ENCODE measurements at places on chromosomes 16 and 17.
A peak's percentile ranks its signal among the peaks of the same experiment; 100 is the strongest.

DNA sequence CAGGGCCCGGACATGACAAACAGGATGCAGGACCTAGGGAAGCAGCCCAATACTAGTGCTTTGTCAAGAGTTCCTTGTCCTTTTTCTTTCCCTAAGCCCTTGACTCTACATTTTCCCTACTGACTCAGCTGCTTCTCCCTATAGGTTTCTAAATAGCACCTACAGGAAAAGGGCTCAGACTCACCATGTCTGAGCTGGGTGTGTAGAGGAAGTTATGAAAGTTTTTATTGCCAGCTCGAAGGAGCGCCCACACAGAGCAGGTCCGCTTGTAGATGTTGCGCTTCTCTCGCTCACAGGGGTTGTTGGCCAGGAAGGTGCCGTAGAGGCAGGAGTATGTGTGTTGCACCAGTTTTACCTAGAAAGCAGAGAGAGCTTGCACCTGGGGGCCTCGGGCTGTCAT lies 10.6 kb downstream of the MTMR4 start:
- no peak for DNase-seq

- peak; percentile 81 for DNase-seq
Observed at GRCh38 chr17:48048384-48049126, 396 bp downstream of the NFE2L1 start.

DNA sequence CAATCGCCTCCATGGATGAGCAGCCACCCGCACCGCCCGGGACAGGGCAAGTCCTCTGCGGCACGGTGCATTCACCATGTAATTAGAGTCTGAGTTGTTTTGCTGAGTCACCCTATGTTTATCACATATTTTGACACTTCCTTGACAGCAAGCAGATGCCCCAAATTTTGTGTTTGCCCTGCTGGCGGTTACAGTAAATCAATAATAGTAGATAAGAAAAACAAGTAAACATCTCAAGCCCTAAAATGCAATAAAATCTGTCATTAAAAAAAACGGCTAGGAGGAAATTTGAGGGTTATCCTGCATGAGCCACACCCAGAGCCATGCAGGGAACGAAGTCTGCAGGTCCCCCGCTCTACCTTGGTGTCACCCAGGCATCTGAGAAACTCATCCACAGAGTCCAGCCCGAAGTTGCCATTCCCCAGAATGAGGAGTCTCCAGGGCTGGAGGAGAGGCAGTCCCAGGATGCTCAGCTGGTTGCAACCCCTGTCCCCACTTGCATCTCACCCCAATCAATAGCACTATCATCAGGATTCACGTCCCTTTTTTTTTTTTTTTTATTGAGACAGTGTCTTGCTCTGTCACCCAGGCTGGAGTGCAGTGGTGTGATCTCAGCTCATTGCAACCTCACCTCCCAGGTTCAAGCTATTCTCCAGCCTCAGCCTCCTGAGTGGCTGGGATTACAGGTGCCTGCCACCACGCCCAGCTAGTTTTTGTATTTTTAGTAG lies 16.5 kb upstream of the ST6GALNAC1 start:
- no peak for DNase-seq

GRCh38 chr16:65658787-65659220 lies 536.9 kb upstream of the CDH11 start:
- no peak for DNase-seq

GRCh38 chr17:2267354-2267753 lies 36.2 kb downstream of the SMG6 start:
- DNase-seq: no peak

- DNase-seq: no peak
Observed at GRCh38 chr16:64394061-64394460, 727.8 kb downstream of the CDH11 start.

GRCh38 chr16:56600398-56600999 lies 7.9 kb upstream of the MT2A start:
- no peak for DNase-seq

GRCh38 chr16:11350519-11350918 lies 5.3 kb downstream of the RMI2 start:
- DNase-seq: no peak

DNA sequence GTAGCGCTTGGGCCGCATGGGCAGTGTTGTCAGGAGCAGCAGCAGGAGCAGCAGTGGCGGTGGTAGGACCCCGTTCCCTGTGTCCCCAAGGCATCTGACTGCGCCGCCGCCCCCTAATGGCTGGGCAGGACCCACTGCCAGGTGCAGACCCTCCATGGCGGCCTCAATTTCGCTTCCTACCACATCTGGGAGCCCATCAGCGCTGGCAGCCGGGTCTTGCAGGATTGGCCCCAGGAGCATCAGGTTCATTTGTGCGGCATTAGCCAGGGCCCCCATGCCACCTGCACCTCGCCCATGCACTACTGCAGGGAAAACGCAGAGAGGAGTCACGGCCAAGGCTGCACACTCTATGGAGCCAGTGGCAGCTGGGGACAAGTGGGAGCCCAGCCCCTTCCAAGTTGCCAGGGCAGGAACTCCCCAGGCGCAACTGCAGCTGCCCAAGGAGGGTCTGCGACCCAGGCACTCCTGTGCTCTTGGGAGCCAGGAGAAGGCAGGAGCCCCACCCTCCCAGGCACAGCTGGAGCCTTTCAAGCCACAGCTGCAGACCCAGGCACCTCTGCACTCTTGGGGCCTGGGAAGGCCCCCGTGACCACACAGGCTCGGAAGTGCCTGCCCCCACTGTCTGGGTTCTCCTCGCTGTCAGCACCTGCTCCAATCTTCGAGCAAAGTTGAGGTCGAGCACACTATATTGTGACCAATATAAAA lies 594.2 kb downstream of the KCNJ18 start:
- no peak for DNase-seq

GRCh38 chr16:4317532-4318450 lies 1.9 kb downstream of the GLIS2 start:
- DNase-seq: no peak

DNA sequence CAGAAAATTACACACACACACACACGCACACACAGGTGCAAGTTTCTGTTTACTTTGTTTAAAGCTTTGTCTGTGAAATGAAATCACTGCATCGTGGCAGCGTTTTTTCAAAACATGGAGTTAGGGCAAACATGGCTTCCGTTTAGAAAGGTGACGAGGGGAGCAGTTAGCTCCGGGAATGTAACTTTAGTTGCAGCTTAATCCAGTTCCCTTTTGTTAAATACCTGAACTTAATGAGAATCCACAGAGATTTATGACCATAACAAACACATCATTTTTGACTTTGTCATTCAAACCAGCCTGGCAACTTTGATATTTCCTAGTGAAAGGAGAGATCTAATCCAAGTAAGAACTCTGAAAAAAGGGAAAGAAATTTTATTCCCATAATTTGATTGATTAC lies 12.1 kb downstream of the HS3ST3A1 start:
- DNase-seq: no peak

- no peak for DNase-seq
Observed at GRCh38 chr17:6096201-6097004, 26.2 kb downstream of the WSCD1 start.

GRCh38 chr17:29597361-29598172 lies 4.6 kb downstream of the ANKRD13B start:
- no peak for DNase-seq

DNA sequence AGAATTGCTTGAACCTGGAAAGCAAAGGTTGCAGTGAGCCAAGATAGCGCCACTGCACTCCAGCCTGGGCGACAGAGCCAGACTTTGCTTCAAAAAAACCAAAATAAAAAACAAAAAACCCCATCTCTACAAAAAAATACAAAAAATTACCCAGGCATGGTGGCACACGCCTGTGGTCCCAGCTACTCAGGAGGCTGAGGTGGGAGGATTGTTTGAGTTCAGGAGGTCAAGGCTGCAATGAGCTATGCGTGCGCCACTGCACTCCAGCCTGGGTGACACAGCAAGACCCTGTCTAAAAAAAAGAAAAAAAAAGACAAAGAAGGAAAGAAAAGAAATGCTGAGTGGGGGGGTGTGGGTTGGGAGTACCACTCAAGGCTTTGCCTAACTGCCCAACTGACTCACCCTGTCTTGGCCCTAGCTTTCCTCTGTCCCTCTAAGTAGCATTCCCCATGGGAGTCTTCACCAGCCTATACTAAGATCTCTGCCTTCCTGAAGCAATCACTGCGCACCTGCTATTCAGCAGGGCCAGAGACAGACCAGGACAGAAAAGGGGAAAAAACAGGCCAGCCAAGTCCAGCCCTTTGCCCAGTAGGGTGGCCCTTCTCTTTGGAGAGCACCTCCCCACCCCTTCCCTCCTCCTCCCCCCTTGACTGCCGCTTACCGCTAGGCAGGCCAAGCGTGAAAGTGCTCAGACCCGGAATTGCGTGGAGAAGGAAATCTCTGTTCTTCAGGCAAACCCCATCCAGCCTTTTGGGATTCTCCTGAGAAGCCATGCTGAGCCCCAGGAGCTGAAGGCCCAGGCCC lies 45.8 kb downstream of the RTN4RL1 start:
- DNase-seq: no peak

GRCh38 chr16:81077076-81077940 lies at the start of gene C16orf46:
C16orf46 (minus strand) TSS chr16:81077238; CDS start chr16:81063955, 13,283 bp downstream.
- DNase-seq: peak; percentile 82

DNA sequence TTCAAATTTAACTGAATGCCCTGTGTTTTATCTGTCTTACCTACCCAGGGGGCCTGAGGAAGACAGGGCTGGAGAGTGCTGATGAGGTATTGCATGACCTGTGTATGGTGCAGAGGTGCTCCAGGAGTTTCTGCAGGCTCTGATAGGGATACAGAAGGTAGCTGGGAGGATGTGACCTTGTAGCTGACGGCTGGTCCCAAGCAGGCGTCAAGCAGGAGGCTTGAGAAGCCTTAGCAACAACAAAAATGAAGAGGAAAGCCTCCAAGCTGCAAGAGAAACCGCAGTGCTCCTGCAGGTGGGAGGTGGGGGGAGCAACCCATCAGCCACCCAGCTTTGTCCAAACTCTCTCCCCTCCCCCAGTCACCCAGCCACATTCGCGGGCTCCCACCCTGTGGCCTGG lies 40.4 kb downstream of the LAT start:
- no peak for DNase-seq

GRCh38 chr17:1533661-1534325 lies 17.4 kb upstream of the INPP5K start:
- DNase-seq: no peak

GRCh38 chr16:48385253-48386150 lies at the start of gene SIAH1:
SIAH1 (minus strand) TSS chr16:48385413; CDS start chr16:48362428, 22,985 bp downstream.
- no peak for DNase-seq

GRCh38 chr17:39341541-39341940 lies 59.9 kb downstream of the FBXL20 start:
- no peak for DNase-seq

DNA sequence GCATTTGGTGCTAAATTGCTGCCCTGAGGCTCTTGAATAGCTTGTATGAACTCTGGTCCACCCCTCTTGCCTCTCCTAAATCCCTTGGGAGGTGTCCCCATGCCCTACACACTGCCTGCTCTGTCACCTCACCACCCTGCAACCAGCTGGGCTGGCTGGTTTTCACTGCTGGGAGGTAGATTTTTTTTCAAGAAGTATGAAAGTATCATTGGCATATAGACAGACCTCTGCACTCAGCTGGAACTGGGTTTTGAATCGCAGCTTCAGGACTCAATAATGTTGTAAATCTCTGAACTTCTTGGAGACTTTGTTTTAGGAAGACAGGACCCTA lies 184.9 kb downstream of the MSI2 start:
- DNase-seq: no peak

DNA sequence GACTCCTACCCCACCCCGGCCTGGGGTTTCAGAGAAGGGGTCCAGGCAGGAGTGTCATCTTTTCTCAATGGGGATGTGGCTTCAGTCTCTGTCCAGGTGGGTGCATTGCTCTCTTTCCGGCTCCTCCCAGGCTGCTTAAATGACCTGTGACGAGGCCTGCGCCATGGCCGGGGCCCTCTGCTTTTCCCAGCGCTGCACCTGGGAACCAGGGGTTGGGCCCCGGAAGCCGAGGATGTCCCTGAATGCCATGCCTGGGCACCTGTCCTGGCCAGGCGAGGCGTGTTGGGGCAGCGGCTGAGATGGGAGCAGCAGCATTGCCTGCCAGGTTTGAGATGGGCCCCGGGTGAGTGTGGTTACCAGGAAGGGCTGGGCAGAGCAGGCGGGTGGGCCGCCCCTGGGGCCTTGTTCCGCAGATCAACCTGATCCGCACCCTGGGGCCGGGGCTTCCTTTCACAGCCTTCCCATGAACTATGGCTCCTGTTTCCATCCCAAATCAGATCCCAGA lies 147.4 kb downstream of the SEC14L1 start:
- DNase-seq: no peak

DNA sequence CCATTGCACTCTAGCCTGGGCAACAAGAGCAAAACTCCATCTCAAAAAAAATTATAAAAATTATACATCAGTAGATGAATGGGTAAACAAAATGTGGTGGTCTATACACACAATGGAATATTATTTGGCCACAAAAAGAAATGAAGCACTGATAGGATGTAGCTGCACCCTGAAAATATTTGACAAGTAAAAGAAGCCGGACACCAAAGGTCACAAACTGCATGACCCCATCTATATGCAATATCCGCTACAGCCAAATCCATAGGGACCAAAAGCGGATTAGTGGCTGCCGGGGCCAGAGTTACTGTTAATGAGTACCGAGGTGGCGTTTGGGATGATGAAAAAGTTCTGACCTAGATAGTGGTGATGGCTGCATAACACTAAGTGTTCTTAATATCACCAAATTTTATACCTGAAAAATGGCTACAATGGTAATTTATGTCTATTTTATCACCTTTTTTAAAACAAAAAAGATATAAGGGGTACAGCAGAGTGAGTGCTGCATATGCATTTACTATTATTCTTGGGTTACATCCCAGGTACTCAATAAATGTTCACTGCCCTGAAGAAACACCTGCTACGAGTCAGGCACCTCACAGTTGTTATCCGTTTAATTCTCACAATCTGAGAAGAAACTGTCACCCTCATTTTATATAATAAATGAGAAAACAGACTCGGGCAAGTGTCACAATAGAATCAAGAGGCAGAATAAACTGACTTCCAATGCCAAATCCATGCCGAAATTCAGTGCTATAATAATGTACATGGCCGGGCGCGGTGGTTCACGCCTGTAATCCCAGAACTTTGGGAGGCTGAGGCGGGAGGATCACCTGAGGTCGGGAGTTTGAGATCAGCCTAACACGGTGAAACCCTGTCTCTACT lies 807 bp upstream of the HBQ1 start:
- no peak for DNase-seq

DNA sequence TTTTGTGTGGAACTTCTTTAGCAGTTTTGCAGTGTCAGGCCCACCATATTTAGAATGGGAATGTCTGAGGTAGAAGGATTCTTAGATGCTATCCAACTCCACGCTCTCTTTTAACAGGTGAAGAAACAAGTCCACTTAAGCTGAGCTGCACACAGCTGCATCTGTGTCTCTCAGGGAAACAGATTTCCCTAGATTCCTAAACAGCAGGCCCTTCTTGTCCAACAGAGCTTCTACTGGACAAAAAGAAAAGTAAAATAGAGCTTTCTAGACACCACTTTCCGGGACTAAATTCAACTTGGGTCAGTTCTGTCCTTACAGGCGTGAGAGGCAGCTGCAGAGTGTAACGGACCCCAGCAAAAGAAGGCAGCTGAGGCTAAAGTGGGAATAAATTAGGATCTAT lies 51.7 kb downstream of the SNX11 start:
- DNase-seq: no peak

GRCh38 chr17:82780971-82781893 lies 29.4 kb downstream of the TBCD start:
- DNase-seq: no peak
